ENCODE measurements at places on chromosomes 1 and 21.

GRCh38 chr21:34693192-34693810 is 24.5 kb downstream of the CLIC6 start:
- DNase-seq: no peak

DNA sequence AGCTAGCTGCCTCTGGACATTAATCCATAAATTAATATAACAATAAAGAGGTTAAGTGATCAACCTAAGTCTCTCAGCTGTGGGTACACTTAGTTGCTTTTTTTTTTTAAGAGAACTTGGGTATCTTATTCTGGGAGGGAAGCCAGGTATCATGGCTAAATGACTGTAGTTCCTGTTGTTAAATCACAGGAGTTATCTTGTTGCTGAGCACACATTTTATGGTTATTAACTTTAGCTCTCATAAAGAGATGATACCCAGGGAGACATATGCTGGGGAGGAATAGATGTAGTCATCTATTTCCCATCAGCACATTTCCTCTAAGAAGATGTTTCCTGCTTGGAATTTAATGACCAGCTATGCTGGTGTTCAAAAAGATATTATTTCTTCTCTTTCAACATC is 227.8 kb downstream of the PTGER3 start:
- DNase-seq: no peak

GRCh38 chr1:201475130-201475529 is 6.1 kb upstream of the PHLDA3 start:
- DNase-seq: no peak

GRCh38 chr1:14082331-14082730 is 382.3 kb downstream of the PRDM2 start:
- DNase-seq: no peak

- no peak for DNase-seq
Measured at GRCh38 chr1:18965206-18966173, 9.0 kb upstream of the IFFO2 start.
